ENCODE measurements at places on chromosomes 4 and X. TPM values are rescaled to one million over a fixed set of nuclear protein-coding genes. Genes with fewer than 3 reads are reported as not detected.
A peak's percentile ranks its signal among the peaks of the same experiment; 100 is the strongest.

DNA sequence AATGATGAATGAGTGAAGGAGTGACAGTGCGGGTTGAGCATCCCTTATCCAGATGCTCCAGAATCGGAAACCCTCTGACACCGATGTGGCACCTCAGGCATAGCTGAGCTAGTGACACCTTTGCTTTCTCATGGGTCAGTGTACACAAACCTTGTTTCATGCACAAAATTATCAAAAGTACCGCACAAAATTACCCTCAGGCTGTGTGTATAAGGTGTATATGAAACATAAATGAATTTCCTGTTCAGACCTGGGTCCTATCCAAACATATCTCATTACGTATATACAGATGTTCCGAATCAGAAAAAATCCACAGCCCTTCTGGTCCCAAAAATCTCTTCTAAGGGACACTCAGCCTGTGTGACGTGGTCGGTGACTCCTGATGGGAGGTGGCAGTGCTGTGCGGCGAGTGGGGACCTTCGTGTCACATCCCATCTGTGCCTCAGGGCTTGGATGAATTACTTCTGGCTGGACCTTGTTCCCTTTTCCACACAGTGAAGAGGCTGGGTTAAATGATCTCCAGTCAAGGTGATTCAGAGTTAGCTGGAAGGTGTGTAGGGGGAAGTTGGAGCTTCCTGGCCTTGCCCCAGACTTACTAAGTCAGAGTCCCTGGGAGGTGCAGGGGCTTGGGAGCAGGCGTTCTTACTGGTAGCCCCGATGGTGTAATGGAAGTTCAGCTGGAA, 18.8 kb downstream of the RGS12 start:
- peak; percentile 84 for DNase-seq
- no peak overlapping the region for H3K27ac ChIP-seq
- H3K27me3 ChIP-seq: no peaks in the 10 kb centered on the region
- H3K4me1 ChIP-seq: peaks cover 15% of the 10 kb centered on the region
- H3K4me3 ChIP-seq: no peak overlapping the region

- no peak overlapping the region for H3K27ac ChIP-seq
- no peaks in the 10 kb centered on the region for H3K4me1 ChIP-seq
- H3K36me3 ChIP-seq: no peaks in the 10 kb centered on the region
- no peak overlapping the region for H3K4me3 ChIP-seq
These were observed 5.8 kb upstream of the FGFBP2 start for GRCh38 chr4:15968551-15969300.

The MAB21L2 gene
- polyA plus RNA-seq: 24.5 TPM

- no peak overlapping the region for H3K4me3 ChIP-seq
- H3K27me3 ChIP-seq: no peaks in the 10 kb centered on the region
- DNase-seq: no peak
- H3K27ac ChIP-seq: no peak overlapping the region
These were observed 40.7 kb upstream of the ARMCX5 start for GRCh38 chrX:102558607-102559006.

The KLF3 gene
- polyA plus RNA-seq: 76.7 TPM
